ENCODE measurements at places on chromosomes 16 and 17.

DNA sequence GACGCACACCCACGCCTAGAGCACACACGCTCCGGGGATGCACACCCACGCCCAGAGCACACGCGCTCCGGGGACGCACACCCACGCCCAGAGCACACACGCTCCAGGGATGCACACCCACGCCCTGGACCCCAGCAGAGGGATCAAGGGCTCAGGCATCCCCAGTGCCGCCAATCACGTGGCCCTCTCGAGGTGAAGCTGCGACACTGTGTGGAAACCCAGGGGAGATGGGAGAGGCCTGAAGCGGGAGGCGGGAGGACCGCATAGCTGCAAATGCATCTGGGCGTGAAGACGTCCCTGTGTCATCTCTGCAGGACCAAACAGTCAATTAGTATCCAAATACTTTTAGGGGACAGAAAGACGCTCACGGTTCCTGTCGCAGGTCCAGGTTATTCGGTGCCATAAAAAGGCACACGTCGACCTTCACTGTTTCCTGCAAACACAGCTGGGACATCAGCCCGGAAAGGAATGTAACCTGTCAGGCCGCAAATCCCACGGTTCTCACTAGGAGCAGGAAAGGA lies 56.4 kb downstream of the TBC1D16 start:
- no peak for DNase-seq

GRCh38 chr16:66858740-66859396 lies 14.7 kb downstream of the CA7 start:
- DNase-seq = no peak

DNA sequence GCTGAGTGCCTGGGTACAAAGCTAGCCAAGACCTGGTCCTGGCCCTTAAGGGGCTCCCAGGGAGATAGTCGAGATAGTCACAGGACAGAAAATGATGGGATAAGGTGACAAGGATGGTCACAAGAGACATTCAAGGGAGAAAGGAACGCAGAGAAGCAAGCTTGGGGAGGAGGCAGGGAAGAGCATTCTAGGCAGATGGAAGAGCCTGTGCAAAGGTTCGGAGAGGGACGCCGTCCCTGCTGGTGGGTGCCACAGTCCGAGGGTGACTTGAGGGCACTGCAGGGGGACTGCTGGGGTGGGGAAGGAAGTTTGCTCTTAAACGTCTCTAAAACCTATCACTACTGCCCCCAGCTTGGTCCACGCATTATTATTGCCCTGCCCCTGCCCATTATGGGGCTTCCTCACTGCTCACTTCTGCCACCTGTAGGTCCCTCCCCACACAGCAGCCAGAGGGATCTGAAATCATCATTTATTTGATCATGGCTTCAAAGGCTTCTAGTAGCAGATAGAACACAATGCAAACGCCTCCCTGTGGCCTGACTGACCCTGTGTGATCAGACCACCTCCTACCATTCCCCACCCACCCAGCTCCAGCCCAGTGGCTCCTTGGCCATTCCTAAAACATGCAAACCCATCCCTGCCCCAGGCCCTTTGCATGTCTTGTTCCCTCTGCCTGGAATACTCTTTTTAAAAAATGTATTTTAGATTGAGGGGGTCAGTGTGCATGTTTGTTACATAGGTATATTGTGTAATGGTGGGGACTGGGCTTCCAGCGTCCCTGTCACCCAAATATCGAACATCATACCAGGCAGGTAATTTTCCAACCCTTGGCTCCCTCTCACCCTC lies 60.3 kb downstream of the RMI2 start:
- DNase-seq = peak; percentile 75

DNA sequence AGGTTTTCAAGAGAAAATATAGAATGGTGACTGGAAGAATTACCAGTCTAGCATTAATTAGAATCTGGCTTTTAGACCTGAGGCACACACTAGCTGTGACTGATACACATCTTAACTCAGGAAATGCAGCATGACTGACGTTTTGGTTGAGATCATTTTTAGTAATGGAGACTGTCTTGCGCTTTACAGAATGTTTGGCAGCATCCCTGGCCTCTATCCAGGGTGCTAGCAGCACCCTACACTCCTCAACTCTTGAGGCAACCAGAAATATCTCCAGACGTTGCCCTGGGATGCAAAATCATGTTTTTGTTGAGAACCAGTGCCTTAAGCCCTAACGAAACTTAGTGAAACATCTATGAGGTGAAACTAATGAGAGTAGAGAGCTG lies 109.0 kb downstream of the HS3ST3A1 start:
- no peak for DNase-seq

- DNase-seq = no peak
Observed at GRCh38 chr17:62823111-62823893, 15.2 kb upstream of the MARCHF10 start.

- DNase-seq = no peak
Observed at GRCh38 chr17:65456368-65457151, 104.9 kb downstream of the AXIN2 start.

Data from stimulated activated CD4-positive, alpha-beta T cell treated with anti-CD3 and anti-CD28 coated beads, Interleukin-2, amount 100 ng/mL, for 24 hours (primary cell).